ENCODE measurements at places on chromosomes 6 and 20. TPM values are rescaled to one million over a fixed set of nuclear protein-coding genes. Genes with fewer than 3 reads are reported as not detected.

- DNase-seq = no peak
- peaks cover 18% of the 10 kb centered on the region for H3K36me3 ChIP-seq
- no peak overlapping the region for H3K27ac ChIP-seq
- H3K27me3 ChIP-seq = no peaks in the 10 kb centered on the region
Observed at GRCh38 chr6:145704143-145704781, 31.1 kb downstream of the EPM2A start.

GRCh38 chr20:61355585-61355984, 103.5 kb downstream of the CDH4 start:
- H3K27me3 ChIP-seq = peaks cover 25% of the 10 kb centered on the region
- H3K4me3 ChIP-seq = no peak overlapping the region
- DNase-seq = no peak
- no peaks in the 10 kb centered on the region for H3K36me3 ChIP-seq
- H3K4me1 ChIP-seq = no peaks in the 10 kb centered on the region

DNA sequence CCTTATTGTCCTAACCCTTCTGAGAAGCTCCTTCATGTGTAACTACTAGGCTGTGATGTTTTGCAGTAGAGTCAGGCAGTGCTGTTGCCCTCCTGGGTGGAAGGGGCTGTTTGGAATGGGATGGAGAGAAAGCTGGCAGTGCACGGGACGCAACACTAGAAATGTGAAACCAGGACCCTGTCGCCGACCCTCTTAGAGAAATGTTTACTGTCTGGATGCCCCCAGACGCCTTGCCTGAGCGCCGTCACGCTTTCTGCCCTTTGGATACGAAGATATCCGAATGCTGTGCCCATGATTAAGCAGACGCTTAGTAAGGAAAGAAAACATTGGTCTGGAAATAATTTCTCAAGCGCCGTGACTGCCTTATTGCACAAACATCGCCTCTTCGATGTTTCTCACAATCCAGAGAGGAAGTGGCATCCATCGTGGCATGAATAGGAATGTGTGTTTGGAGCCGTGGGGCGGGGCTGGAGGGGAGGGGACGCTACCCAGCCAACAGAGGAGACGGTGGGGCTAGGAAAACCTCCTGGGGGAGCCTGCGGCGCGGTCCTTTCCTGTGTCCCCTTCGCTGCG, 661 bp upstream of the PPP1R14C start:
- H3K27me3 ChIP-seq = peaks cover 34% of the 10 kb centered on the region
- no peak for DNase-seq
- no peaks in the 10 kb centered on the region for H3K4me1 ChIP-seq
- H3K27ac ChIP-seq = no peak overlapping the region
- H3K36me3 ChIP-seq = no peaks in the 10 kb centered on the region
- H3K4me3 ChIP-seq = peak overlapping the region; percentile 77

GRCh38 chr20:46701057-46701456, 8.4 kb upstream of the SLC2A10 start:
- no peak overlapping the region for H3K4me3 ChIP-seq
- DNase-seq = no peak
- H3K36me3 ChIP-seq = no peaks in the 10 kb centered on the region
- no peaks in the 10 kb centered on the region for H3K27me3 ChIP-seq

DNA sequence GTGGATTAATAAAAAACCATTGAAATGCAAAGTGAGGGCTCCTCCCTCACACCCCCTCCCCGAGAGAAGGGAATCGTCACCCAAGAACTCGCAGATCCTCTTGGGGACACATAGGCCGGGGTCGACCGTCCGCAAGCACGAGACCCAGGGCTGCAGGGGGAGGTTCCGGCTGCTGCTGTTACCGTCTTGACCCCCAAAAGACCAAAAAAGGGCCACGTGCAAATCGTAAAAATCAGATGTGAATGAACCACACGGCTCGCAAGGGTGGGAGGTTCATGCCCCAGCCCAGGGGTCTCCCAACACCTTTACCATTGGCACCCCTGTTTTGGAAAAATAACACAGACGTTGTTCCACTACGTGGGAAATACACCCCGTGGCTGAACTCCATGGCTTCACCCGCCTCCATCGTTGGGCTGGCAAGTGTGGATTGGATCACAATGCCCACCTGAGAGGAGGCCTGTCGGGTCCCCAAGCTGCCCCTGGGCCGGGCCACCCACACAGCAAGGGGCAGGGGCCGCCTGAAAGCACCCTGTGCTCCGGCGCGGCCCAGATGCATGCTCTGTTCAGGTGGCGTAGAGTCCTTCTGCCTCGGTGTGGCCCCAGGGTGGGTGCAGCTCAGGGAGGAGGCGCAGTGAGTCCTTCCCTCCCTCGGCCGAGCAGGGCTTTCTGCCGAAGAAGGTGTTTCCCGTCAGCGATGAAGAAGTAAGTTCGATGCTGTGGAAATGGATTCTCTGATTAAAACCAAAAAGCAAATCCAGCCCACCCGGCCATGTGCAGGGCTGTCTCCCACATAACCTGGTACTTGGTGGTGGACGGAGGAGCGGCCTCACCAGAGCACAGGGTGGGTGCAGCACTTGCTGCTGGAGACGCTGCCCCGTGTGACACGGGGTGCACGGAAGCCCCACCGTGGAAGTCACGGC, 85.0 kb downstream of the YTHDF1 start:
- DNase-seq = peak; percentile 26
- no peaks in the 10 kb centered on the region for H3K27me3 ChIP-seq
- no peak overlapping the region for H3K27ac ChIP-seq
- H3K4me3 ChIP-seq = peak overlapping the region; percentile 41
- peaks cover 4% of the 10 kb centered on the region for H3K4me1 ChIP-seq

- H3K27ac ChIP-seq = no peak overlapping the region
- H3K4me1 ChIP-seq = no peaks in the 10 kb centered on the region
- H3K4me3 ChIP-seq = no peak overlapping the region
- no peaks in the 10 kb centered on the region for H3K36me3 ChIP-seq
- H3K27me3 ChIP-seq = no peaks in the 10 kb centered on the region
Observed at GRCh38 chr6:39037082-39037508, 11.5 kb upstream of the GLP1R start.

- H3K36me3 ChIP-seq = no peaks in the 10 kb centered on the region
- no peaks in the 10 kb centered on the region for H3K27me3 ChIP-seq
- DNase-seq = no peak
- H3K4me1 ChIP-seq = peaks cover 11% of the 10 kb centered on the region
Observed at GRCh38 chr6:37105148-37106050, 64.6 kb upstream of the PIM1 start.

Gene SMIM29
- total RNA-seq = 5.1 TPM

Gene XKR7
- total RNA-seq = 1.5 TPM

Gene SOBP
- total RNA-seq = 3.8 TPM

Gene PRSS16
- total RNA-seq = 17.7 TPM

Gene AVP
- not detected for total RNA-seq

Measured in H9 (cell line).